Psoas muscle (tissue), 8 donors: ENCODE measurements at places on chromosomes 3 and 15. TPM values are rescaled to one million over a fixed set of nuclear protein-coding genes. Genes with fewer than 3 reads are reported as not detected.

The ZNF80 gene
- total RNA-seq, result not detected

The SUCNR1 gene
- 0.13 TPM for total RNA-seq

The ADCY5 gene
- total RNA-seq, result 1.6 TPM

The NTRK3 gene
- 1.7 TPM for total RNA-seq

The PARP16 gene
- total RNA-seq, result 6.3 TPM

The OXSM gene
- 11.8 TPM for total RNA-seq

The AHSG gene
- total RNA-seq, result not detected

The TTLL13 gene
- total RNA-seq, result not detected

The PLXNB1 gene
- 2.5 TPM for total RNA-seq

The TMED3 gene
- 2.7 TPM for total RNA-seq

The PPM1M gene
- total RNA-seq, result 4.7 TPM

The ILDR1 gene
- not detected for total RNA-seq

The TMEM212 gene
- not detected for total RNA-seq

The RTP1 gene
- not detected for total RNA-seq

The UROC1 gene
- total RNA-seq, result not detected

The SLC9A9 gene
- total RNA-seq, result 5.4 TPM

The ITIH3 gene
- total RNA-seq, result not detected

The PCOLCE2 gene
- 8.9 TPM for total RNA-seq

The CFAP100 gene
- total RNA-seq, result not detected

The CD200 gene
- total RNA-seq, result 0.62 TPM

The AP2M1 gene
- 171 TPM for total RNA-seq

The CLEC3B gene
- total RNA-seq, result 19.8 TPM

The MYO5C gene
- 3.0 TPM for total RNA-seq

The ATP2B2 gene
- total RNA-seq, result 4.3 TPM

The MYZAP gene
- 5.6 TPM for total RNA-seq

The HRG gene
- not detected for total RNA-seq

The CLDN16 gene
- not detected for total RNA-seq

The B3GALNT1 gene
- 0.69 TPM for total RNA-seq

The ACTC1 gene
- total RNA-seq, result 219 TPM

The EIF4G1 gene
- total RNA-seq, result 613 TPM

The PATL2 gene
- total RNA-seq, result 0.88 TPM

The DCP1A gene
- total RNA-seq, result 19.3 TPM

The GOLGA6A gene
- total RNA-seq, result not detected

The DRD3 gene
- not detected for total RNA-seq

The VPS13C gene
- total RNA-seq, result 33.2 TPM

The CYP8B1 gene
- 0.08 TPM for total RNA-seq

The RBM15B gene
- 9.8 TPM for total RNA-seq

The NOX5 gene
- not detected for total RNA-seq

The KCNMB2 gene
- total RNA-seq, result not detected

The STRIT1 gene
- total RNA-seq, result 714 TPM

The SLC28A1 gene
- total RNA-seq, result 0.39 TPM

The CASR gene
- not detected for total RNA-seq

The TCTA gene
- 23.4 TPM for total RNA-seq

The ARPP19 gene
- total RNA-seq, result 230 TPM

The GOLGA6L9 gene
- 0.87 TPM for total RNA-seq

The RAD51 gene
- total RNA-seq, result 1.5 TPM

The PLCL2 gene
- 25.0 TPM for total RNA-seq

The SORD gene
- total RNA-seq, result 6.2 TPM

The STRC gene
- not detected for total RNA-seq

The GOLGA8Q gene
- not detected for total RNA-seq

The TF gene
- 6.6 TPM for total RNA-seq

The C3orf22 gene
- total RNA-seq, result not detected

The TMC3 gene
- total RNA-seq, result not detected
